NCI-H82 (cell line): ENCODE measurements at places on chromosomes 1 and 21.
A peak's percentile ranks its signal among the peaks of the same experiment; 100 is the strongest.

DNA sequence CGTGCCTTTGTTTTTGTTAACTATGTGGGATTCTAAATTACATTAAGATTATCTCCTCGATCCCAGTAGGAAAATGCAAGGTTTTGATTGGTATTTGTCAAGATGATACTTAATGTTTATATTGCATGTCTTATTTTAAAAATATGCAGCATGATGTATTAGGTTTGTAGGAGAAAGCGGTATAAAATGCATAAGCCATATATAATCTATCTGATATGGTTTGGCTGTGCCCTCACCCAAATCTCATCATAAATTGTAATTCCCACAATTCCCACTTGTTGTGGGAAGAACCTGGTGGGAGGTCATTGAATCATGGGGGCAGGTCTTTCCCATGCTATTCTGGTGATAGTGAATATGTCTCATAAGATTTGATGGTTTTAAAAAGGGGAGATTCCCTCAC is 198.1 kb upstream of the NCAM2 start:
- DNase-seq: no peak

- DNase-seq: peak; percentile 66
These were observed 121.2 kb downstream of the SLC45A1 start for GRCh38 chr1:8439015-8439702.

DNA sequence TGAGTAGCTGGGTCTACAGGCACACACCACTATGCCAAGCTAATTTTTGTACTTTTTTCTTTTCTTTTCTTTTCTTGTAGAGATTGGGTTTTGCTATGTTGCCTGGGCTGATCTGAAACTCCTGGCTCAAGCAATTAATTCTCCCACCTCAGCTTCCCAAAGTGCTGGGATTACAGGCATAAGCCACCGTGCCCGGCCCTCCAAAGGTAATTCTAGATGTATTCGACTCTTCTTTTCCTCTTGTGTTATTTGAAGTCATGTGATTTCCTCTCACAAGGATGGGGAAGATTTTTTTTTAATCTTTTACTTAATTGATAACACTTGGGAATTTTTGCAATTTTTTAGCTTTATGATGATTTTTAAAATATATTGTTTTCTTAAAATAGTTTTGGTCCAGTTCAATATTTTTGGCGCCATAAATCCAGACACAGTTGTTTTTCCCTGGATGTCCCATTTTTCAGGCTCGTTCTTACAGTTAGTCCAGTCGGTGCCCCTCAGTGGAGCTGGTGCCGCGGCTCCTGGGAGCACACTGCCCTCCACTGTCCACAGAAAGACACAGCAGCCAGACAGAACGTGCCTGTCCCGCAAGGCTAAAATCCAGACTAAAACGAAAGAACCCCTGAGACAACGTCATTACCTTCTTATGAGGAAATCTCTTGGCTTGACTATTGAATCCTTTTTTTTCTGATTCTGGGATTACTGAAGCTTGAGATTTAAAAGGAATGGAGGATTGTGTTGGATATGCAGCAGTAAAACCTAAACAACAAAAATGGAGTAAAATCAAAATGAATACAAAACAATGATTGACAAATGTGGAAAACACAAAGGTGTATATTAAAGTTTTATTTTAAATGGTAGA is 22.4 kb downstream of the STPG1 start:
- peak; percentile 88 for DNase-seq

DNA sequence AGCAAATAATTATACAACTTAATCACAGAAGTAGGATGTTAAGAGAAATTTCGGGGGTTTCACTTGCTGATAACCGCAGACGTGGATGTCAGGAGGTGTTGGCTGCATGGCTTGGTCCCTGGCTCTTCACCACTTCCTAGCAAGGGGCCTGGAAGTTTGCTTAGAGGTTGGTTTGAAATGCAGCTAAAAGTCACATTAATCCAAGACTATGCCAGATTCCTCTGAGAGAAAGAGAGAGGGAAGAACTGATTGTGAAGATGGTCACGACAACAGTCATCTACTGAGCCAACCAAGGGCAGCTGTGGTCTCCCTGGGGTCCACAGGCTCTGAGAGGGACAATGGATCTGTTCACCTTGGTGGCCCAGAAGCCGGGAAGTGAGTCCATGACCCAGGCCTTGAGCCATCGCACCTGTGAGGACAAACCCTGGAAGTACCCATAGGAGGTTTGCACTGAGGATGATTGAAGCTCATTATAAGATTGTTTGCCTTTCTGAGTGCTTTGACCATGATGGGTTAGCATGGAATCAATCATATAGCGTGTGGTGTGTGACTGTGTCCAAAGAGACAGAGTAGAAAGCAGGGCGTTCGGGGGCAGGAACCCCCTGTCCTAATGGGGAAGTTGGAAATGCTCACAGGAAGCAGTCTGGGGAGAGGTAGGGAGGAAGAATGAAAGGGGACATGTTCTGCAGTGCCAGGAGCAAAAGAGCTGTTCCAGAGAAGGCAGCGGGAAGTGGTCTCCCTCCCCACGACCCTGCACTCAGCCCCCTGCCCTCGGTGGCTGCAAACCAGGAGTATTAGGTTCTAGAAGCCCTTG is 47.1 kb downstream of the UMODL1 start:
- no peak for DNase-seq

DNA sequence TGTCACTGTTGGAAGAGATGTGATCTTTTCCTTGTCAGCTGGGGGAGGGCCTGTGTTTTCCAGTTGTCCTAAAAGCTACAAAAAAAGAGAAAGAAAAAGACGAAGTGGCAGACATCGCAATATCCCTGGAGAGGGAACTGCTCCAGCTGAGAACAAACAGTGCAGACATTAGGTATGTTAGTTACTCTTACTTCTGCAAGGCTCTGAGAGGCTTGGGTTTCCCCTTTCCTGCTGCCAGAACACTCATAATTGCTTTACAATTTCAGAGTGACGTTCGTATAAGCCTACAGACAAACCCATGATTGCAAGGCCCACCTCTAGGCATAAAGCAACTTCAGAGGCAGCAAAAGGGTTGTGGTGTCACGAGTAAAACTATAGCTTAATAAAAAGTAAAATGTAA is 31.1 kb downstream of the CD160 start:
- DNase-seq: no peak

- DNase-seq: no peak
These were observed 44.7 kb downstream of the SKI start for GRCh38 chr1:2272686-2273400.

GRCh38 chr1:183590244-183591191 is at the start of gene NCF2:
TSS of gene NCF2 (minus strand) at chr1:183590459. CDS start at chr1:183590329, 130 bp downstream.
- DNase-seq: no peak

DNA sequence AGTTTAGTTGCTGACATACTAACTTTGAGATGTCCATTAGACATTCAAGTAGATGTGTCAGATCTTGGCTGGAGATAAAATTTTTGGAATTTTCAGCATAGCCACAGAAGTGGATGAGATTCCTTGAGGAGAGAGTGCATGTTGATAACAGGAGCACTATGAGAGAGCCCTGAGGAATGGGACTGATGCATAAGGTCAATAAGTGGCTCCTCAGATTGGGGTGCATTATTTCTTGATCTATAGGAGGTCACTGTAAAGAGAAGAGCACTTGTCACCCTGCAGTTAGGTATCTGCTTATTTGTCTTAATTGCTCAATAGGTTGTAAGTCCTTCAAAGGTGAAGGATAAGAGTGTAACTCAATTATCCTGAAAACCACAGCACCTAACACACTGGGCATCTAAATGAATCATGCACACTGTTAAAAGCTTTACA is 52.0 kb upstream of the TACSTD2 start:
- no peak for DNase-seq

GRCh38 chr21:37905291-37905690 is 11.0 kb downstream of the KCNJ6 start:
- no peak for DNase-seq

DNA sequence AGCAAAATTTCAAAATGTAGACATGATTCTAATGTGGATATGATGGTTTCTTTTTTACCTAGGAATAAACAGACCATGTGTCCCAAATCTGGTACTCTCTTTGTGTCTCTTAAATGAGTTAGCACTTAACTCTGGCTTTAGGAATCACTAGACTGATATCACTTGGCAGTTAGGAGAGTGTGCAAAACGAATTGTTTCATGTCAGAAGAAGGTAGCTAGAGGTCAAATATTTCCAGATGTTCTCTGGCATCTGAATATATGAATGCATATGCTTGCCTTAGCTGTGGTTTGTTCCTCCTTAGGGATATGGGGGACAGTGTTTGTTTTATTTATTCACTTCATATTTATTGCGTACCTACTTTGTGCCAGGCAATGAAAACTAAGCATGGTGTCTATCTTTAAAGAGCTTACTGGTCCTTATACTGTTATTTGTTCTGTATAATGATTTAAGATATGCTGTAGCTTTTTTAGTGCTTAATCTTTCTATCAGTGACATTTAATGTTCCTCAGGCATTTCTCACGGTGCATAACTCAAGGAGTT is 65.2 kb downstream of the LRRC8C start:
- no peak for DNase-seq

DNA sequence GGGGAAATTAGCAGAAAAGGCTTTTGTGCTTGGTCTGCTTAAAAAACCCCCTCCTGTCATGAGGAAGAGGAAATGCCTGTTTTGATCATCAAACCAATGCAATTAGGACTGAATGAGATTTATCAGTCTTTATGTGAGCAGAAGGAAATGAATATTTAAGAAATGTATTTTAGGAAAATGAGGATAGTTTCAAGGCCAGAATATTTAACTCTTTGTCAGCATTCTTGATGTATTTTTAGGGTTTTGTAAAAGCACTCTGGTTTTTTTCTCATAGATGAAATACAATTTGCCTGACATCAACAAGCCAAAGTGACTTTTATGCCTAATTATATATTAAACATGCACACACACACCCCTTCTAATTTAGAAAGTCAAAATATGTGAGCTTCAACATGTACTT is 213.8 kb downstream of the GRIK1 start:
- DNase-seq: no peak

- no peak for DNase-seq
These were observed 438.3 kb downstream of the CAMTA1 start for GRCh38 chr1:7223334-7224080.

DNA sequence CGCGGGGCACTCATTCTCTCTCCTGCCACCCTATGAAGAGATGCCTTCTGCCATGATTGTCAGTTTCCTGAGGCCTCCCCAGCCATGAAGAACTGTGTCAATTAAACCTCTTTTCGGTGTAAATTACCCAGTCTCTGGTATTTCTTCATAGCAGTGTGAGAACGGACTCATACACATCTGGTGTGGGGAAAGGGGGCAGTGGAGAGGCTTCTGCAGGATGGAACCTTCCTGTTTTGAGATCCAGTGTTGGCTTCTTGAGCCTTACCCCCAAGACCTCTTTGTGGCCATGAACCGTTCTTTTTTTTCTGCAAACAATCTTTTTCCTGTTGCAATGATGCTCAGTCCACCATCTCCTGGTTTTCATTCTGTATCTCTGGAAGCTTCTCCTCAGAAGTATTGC is 248.4 kb downstream of the PRDM2 start:
- no peak for DNase-seq

DNA sequence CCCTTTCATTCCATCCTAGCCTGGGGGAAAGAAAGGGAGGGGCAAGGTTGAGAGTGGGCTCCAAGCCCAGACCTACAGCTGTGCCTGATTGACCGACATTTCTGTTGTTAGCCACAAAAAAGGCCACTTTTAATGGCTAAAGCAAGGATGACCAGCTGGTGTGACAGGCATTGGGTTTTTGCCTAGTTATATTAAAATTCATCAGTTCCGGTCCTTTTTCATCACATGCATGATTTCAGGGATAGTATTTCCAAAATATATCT is 192.3 kb downstream of the ZNF326 start:
- DNase-seq: no peak

- DNase-seq: no peak
These were observed 17.0 kb downstream of the C1orf198 start for GRCh38 chr1:230851291-230851691.

DNA sequence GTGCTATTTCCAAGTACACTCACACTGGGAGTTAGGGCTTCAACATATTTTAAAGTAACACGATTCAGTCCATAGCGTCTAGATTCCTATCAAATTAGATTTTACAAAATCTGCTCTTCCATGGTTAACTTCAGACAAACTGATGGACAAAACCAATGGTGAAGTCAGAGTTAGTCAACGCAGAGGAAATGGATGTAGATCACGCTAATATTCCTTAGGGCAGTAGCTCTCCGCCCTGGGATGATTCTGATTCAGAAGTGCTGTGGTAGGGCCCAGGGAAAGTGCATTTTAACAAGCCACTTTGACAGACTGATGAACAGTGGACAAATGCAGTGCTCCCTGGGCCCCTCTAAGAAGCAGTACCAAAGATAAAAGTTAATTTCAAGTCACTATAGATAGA is 83.2 kb downstream of the HIVEP3 start:
- no peak for DNase-seq

DNA sequence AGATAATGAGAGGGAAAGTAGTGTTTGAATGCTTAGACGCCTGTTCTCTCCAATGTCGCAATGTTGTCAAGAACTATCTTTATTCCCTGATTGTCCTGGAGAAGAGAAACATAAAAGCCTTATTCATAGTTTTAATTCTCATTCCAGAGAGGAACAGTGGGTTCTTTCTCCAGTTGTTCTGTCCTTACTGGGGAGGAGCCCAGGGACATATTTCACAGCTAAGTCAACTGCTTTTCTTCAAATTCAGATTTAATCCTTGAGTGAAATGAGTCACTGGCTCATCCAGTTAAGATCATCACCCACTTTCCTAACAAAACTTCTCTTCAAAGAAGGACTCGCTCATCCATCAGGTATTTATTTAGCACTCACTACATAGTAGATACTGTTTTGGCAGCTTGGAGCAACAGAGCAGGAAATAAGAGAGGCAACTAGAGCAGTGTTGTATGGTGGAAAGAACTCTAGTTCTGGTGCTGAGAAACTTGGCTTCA is 365.7 kb upstream of the USP24 start:
- no peak for DNase-seq

DNA sequence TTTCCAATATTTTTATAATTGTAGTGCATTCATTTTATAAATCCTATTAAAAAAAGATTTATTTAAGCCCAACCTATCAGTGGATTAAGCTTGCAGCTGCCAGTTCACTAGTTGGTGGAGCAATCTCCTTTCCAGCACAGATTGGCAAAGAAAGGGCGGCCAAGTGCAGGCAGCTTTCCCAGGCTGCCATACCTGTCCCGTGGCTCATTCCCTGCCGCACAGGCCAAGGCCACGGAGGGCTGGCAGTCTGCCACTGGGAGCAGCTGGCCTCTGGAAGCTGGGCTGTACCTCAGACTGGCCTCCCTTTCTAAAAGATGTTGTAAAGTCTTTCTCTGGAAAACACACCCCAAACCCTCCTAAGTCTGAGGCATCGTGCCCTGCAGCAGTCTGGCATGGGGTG is 74.2 kb downstream of the SIM2 start:
- DNase-seq: peak; percentile 77

- no peak for DNase-seq
These were observed 113.5 kb upstream of the COL6A1 start for GRCh38 chr21:45868086-45868485.

DNA sequence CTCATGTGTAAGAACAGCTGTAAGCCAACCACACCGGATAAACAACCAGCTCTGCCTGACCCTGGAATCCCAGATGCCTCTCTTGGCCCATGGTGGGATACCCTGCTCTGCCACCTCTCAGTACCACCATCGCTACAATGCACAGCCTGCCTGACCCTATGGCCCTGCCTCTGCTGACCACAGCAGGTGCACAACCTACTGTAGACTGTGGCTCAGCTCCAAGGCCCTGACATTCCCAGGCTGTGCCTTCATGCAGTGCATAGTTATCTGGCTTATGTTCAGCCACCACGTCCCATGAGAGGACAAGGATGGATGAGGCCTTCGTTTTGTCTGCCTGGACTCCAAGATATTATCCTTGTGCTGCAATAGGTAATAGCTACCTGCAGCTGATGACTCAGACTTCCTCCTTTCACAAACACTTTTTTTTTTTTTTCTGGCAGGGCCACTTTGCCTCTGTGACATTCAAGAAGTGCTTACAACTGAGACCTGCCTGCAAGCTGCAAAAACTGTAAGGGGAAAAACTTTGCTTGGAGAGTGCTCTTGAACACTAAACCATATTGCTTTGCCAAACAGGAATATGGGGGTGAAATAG is 177.7 kb downstream of the URB2 start:
- no peak for DNase-seq
